ENCODE measurements at places on chromosomes 7 and 10. TPM values are rescaled to one million over a fixed set of nuclear protein-coding genes. Genes with fewer than 3 reads are reported as not detected.

- DNase-seq, result no peak
Measured at GRCh38 chr10:24272374-24272773, 63.4 kb downstream of the KIAA1217 start.

- no peak for DNase-seq
Measured at GRCh38 chr10:72097448-72098300, 9.3 kb upstream of the SPOCK2 start.

GRCh38 chr7:41306486-41306885, 396.4 kb downstream of the INHBA start:
- no peak for DNase-seq

- DNase-seq, result no peak
Measured at GRCh38 chr10:72035252-72035887, 53.0 kb downstream of the SPOCK2 start.

DNA sequence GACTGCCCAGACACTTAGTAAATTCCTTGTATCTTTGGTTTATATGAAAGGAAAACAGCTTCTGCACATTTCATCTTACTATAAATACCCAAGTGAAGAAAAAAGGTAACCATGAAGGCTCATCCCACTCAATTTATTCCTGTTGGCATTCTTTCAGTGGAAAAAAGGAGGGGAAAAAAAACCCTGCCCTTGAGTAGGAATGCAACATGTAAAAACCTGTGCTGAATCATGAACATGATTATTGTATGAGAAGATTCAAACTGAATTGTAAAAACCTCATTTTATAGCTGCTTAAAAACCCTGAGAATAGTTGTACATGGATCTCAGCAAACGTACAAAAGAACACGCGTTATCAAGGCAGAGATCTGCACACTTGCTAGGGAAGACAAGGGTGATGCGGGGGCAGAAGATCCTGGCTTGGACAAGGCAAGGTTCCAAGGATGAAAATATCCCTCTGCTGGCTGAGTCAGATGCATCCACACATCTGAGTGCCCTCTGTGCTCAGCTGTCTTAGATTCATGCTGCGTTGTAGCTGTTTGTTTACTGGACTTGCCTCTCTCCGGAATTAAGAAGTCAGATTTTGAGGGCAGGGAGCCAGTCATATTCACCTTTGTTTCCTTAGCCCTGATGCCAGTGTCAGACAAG, 658.2 kb downstream of the PARD3 start:
- no peak for DNase-seq

AKR1D1 gene
- 0.21 TPM for polyA plus RNA-seq

COL28A1 gene
- polyA plus RNA-seq, result 14.8 TPM
